ENCODE measurements at places on chromosomes 16 and 17. TPM values are rescaled to one million over a fixed set of nuclear protein-coding genes. Genes with fewer than 3 reads are reported as not detected.

GRCh38 chr16:8955828-8956227 is 7.9 kb downstream of the USP7 start:
- H3K27me3 ChIP-seq = no peaks in the 10 kb centered on the region
- no peak overlapping the region for H3K4me3 ChIP-seq
- H3K36me3 ChIP-seq = no peaks in the 10 kb centered on the region
- no peak overlapping the region for H3K27ac ChIP-seq

DNA sequence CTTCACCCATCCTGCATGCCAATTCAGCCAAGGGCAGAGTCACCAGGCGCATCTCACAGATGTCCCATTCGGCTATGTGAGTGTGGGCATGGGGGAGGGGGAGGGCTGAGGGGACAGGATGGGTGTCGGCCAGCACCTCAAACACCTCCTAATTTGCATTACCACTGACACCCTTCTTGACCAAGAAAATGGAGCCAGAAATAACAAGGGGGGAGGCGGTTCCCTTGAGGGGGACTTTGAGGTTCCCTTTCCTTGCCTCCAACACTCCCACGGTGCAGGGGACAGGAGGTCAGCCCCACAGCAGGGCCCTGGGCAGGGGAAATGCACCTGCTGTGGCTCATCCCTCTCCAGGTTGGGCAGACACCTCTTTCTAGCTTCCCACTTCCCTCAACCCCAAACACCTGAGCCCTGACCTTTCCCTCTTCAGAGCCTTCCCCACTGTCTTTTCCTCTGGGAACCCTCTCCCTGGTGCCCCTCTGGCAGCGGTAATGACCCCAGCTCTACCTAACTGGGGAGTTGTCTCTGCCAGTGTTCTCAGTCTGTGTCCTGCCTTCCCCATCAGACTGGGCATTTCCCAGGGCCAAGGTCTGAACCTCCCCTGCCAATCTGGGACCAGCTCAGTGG is 18.2 kb upstream of the TBX21 start:
- DNase-seq = no peak
- H3K4me3 ChIP-seq = no peak overlapping the region
- H3K27me3 ChIP-seq = peaks cover 3% of the 10 kb centered on the region
- H3K36me3 ChIP-seq = 0 out of 2 replicates have a peak, but pooled peaks cover 1% of the 10 kb centered on the region
- no peaks in the 10 kb centered on the region for H3K4me1 ChIP-seq
- no peak overlapping the region for H3K27ac ChIP-seq

GRCh38 chr16:27436065-27436464 is 34.1 kb downstream of the IL21R start:
- no peak overlapping the region for H3K4me3 ChIP-seq
- no peak for DNase-seq
- no peaks in the 10 kb centered on the region for H3K27me3 ChIP-seq
- no peaks in the 10 kb centered on the region for H3K36me3 ChIP-seq
- H3K27ac ChIP-seq = no peak overlapping the region

GRCh38 chr17:7290685-7291084 is 3.8 kb downstream of the YBX2 start:
- no peaks in the 10 kb centered on the region for H3K27me3 ChIP-seq
- no peak overlapping the region for H3K4me3 ChIP-seq
- no peak overlapping the region for H3K27ac ChIP-seq

GRCh38 chr16:83245061-83245460 is 562.7 kb upstream of the HSBP1 start:
- no peak overlapping the region for H3K4me3 ChIP-seq
- H3K27ac ChIP-seq = no peak overlapping the region
- no peak for DNase-seq
- H3K4me1 ChIP-seq = no peaks in the 10 kb centered on the region

DNA sequence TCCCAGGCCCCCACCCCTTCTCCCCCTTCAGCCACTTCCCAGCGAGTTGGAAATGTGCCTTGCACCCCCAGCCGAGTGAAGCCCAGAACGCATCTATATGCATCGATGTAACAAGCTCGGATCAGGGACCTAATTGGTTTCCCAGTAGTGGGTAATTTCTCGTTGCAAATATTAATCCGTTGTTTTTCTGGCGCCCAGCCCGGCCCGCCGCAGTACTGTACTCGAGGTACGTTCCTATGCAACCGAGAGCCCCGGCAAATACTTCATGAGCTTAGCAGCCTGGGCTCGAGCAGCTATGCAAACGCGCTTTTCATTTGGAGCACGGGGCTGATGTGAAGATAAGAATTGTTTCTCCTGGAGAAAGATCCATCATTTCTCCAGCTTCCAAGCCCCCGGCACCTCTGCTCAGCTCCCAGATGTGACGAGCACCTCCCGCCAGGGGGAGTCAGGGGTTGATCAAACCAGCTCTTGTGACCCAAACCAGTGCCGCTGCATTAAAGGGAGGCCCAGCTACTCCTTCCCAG is 229.8 kb downstream of the KATNIP start:
- H3K36me3 ChIP-seq = no peaks in the 10 kb centered on the region
- H3K4me1 ChIP-seq = no peaks in the 10 kb centered on the region
- no peak overlapping the region for H3K27ac ChIP-seq
- no peak overlapping the region for H3K4me3 ChIP-seq
- DNase-seq = peak; percentile 64

DNA sequence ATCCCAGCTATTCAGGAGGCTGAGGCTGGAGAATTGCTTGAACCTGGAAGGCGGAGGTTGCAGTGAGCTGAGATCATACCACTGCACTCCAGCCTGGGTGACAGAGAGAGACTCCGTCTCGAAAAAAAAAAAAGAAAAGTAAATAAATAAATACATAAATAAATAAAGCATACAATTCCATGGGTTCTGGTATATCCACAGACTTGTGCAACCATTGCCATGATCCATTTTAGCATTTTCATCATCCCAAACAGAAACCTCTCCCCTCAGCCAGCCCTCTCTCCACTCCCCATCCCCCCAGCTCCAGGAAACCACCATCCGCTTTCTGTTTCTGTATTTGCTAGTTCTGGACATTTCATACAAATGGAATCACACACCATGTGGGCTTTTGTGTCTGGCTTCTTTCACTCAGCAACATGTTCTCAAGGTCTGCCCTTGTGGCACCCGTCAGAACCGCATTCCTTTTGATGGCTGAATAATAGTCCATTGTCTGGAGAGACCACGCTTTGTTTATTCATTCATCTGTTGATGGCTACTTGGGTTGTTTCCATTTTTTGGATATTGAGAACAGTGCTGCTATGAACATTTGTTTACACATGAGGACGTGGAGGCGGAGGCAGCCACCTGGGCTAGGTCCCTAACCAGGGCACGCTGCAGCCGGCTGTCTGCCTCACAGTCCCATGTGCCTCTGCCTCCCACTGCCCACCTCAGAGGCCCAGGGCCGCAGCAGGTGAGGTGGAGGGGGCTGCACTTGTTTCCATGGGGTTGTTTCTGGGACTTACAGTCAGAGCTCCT is 76.2 kb downstream of the NT5M start:
- no peaks in the 10 kb centered on the region for H3K36me3 ChIP-seq
- no peak overlapping the region for H3K4me3 ChIP-seq
- H3K4me1 ChIP-seq = peaks cover 16% of the 10 kb centered on the region
- no peak overlapping the region for H3K27ac ChIP-seq

- H3K4me3 ChIP-seq = no peak overlapping the region
- H3K27me3 ChIP-seq = no peaks in the 10 kb centered on the region
- DNase-seq = no peak
- no peaks in the 10 kb centered on the region for H3K4me1 ChIP-seq
These were observed 208.2 kb upstream of the MYOCD start for GRCh38 chr17:12457493-12457892.

NPIPB2 gene
- 6.8 TPM for total RNA-seq

KRT33B gene
- total RNA-seq = not detected

FOXF1 gene
- total RNA-seq = not detected

DLX3 gene
- total RNA-seq = 3.9 TPM

CDRT15L2 gene
- total RNA-seq = not detected
